ENCODE measurements at places on chromosomes 11 and 22.

DNA sequence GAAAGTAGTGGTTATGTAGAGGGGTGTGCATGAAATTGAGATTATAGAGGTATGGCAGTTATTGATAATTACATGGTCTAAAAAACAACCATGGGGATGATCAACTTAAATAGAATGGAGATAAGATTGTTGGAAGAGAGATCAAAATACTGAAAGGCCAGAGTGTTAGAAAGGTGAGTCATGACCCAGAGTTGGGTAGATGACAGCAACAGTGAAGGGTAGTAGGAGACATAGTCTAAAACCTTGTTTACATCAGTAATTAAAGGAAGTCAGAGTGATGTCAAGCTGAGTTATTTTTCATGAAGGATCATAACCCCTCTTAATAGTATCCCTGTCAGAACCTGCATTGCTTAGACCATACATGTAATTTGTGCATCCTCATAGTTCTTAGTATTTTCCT lies 110.9 kb downstream of the ELP4 start:
- no peak for DNase-seq

DNA sequence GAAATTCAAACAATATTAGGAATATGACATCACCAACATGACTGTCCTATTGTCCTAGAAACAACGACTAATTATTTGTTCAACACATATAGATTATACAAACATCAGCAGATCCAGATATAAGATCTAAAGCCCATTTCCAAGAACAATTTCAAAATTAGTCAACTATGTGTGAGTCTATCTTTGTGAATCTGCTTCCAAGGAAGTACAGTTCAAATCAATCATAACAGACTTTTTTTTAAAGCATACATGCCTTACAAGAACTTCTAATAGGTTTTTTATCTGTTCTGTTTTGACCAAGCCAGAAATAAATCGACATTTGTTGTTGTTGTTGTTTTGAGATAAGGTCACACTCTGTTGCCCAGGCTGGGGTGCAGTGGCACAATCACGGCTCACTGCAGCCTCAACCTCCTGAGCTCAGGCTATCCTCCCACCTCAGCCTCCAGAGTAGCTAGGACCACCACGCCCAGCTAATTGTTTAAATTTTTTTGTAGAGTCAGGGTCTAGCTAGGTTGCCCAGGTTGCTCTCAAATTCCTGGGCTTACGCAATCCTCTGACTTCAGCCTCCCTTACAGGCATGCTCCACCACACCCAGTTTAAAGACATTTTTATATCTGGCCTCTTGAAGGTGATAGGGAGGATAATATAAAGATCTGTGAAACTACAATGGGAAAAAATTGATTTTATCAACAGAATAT lies 54.8 kb downstream of the DENND5A start:
- DNase-seq: no peak

GRCh38 chr11:34189191-34189590 lies 83.8 kb downstream of the NAT10 start:
- no peak for DNase-seq

DNA sequence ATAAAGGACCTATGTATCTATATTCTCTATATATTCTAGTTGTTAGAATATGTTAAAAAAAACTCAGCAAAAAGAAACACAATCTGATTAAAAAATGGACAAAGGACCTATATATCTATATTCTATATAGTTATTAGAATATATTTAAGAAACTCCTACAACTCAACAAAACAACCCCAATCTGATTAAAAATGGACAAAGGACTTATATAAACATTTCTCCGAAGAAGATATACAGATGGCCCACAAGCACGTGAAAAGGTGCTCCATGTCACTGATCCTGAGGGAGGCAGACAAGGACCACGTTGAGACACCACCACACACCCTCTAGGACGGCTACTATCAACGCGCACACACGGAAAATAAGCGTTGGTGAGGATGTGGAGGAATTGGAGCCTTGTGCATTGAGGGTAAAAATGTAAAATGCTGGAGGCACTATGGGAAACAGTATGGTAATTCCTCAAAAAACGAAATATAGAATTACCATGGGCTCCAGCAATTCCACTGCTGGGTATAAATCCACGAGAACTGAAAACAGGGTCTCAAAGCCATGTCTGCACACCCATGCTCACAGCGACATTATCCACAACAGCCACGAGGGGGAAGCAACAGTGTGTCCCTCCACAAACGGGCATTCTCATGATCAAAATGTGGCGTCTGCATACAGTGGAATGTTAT lies 22.7 kb downstream of the YPEL1 start:
- peak; percentile 45 for DNase-seq

DNA sequence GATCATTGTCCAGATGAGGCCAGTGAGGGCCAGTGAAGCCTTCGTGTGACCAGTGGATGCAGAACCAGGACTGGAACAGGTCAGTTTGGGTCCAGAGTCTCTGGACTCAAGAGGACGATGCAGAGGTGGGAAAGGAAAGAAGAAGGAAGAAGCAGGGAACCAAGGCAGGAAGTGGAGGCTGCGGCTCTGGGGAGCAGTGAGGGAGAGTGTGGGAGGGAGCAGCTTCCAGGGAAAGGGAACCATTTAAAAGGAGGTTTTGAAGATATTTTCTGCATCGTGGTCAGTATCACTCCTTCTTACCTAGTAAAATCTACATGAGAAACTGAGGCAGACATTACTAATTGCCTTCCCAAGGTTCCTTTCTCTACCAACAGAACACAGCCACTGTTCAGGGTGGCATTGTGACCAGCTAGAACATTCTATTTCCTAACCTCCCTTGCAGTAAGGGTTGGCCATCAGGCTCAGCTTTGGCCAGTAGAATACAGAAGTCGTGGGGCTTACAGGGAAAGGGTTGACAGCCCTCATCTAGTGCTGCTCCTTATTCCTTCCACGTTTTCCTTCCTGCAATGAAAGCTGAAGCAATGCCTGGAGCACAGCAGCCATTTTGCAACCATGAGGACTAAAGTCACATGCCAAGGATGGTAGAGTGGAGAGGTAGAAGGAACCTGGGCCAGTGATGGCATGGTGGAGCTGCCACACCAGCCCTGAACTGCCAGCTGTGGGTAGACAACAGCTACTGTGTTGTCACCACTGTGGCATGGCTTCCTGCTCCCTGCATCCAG lies 29.1 kb upstream of the LINC01488 start:
- peak; percentile 35 for DNase-seq

GRCh38 chr11:120316880-120317688 lies 8.0 kb upstream of the TLCD5 start:
- DNase-seq: no peak

DNA sequence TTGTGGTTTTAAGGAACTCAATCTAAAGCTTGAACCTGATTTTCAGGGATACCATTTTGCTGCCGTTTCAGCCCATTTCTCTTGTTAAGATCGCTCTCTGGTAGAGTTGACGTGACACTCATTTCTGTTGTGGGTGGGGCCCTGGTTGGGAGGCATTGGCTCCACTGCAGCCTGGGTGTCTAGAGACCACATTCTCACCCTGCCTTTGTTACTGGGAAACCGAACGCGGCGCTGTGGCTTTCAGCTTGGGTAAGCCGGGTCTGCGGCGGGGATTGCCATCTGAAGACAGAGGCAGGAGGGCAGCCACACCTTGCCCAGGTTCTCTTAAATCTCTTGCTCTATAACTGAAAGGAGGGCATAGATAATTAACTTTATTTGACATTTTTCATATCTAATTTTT lies 3.2 kb downstream of the EHF start:
- DNase-seq: no peak

DNA sequence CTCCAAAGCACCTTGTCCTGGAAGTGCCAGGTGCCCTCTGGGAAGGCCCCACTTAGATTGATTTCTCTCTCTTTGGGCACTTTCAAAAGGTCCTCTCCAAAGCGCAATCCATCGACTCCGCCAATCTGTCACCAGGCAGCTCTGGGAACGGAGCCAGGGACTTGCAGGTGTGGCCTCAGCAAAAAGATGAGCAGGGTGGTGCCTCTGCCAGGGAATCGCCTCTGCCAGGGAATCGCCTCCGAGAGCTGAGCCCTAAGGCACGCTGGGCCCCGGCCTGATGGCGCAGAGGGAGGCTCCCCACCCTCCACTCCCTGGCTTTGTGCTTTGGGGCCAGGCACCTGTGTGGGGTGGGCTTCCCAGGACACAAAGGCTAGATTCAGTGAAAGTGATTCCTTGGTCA lies 1391.3 kb downstream of the TBC1D22A start:
- DNase-seq: no peak

- DNase-seq: no peak
Observed at GRCh38 chr11:70944636-70945035, 307.7 kb downstream of the SHANK2 start.

GRCh38 chr11:115760461-115761320 lies 256.5 kb upstream of the CADM1 start:
- DNase-seq: no peak

- DNase-seq: no peak
Observed at GRCh38 chr11:22521226-22521625, 104.4 kb downstream of the FANCF start.

- no peak for DNase-seq
Observed at GRCh38 chr11:110027627-110028371, 65.4 kb upstream of the ZC3H12C start.

GRCh38 chr11:35170503-35170902 lies 31.5 kb downstream of the CD44 start:
- DNase-seq: no peak

- no peak for DNase-seq
Observed at GRCh38 chr22:20231514-20232236, 36.4 kb downstream of the RTN4R start.

DNA sequence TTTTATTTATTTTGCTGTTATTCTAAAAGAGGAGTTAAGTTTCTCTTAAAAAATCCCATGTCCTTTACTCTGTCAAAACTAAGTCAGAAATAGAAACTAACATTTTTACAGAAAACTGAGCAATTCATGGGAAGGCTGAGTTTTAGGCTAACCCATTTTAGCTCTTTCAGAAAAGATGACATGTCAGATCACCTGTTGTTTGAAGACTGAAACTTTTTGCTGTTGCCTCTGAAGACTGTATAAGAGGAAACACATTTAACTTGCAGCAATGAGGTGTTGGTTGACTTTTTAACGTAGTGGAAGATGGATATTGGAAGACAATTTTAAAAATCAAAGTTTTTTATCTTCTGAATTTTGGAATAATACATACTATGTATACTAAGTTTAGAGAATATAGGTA lies 115.4 kb downstream of the METTL15 start:
- no peak for DNase-seq

DNA sequence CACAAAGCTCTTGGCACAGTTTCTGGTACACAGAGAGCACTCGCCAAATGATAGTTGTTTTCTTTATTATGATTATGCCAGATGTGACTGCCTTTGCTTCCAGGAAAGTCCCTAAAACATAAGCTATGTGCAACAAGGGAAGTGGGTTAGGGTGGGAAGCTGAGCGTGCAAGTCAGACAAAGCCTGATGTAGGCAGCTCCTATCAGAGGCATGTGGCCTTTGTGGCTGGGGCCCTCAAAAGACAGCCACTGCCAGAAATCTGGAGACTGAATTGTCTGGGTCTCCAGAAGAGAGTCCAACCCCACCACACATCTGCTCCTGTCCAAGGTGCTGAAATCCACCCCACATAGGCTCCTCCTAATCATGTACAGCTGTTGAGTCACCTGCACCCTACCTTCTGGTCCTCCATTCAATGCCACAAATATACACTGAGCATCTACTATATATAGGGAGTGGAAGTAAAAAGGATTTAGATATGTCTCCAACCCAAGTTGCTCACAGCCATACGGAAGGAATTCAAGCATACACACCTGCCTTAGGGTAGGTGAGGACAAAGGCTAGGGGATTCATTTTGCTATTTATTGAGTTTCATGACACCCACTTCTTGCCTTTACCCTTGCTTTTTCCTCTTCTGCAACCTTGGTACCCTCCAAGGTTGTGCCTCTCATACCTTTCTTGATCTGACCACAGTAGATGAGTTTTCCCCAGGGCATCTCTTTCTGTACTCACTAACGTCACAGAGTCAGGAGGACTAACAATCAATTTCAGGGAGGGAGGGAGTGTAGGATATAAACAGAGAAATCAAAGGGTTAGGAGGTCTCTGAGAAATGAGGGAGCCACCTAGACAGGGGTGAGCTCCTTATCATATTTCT lies 12.4 kb downstream of the SEC14L3 start:
- DNase-seq: peak; percentile 52

- no peak for DNase-seq
Observed at GRCh38 chr22:39174498-39175352, 22.2 kb upstream of the CBX7 start.

GRCh38 chr11:18243783-18244362 lies 4.6 kb downstream of the SAA2 start:
- DNase-seq: peak; percentile 86

- DNase-seq: peak; percentile 76
Observed at GRCh38 chr11:14713496-14714244, 70.1 kb downstream of the PDE3B start.

DNA sequence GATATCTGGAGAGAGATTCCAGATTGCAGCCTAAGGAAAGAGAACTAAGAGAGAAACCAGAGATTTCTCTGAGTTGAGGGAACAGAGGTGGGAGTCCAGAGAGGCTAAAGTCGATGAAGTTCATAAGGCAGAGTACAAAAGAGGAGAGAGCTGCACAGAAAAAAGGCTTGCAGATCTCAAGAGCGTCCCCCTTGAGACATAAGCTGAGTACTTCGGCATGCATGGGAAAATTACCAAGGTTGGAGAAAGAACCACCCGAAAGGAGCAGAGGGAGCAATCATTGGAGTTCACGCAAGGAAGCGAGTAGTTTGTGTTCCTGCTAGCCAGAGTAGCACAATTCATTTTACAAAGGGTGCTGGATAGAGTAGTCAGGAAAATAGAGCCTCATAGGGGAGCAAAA lies 293.5 kb downstream of the TMEM135 start:
- no peak for DNase-seq

DNA sequence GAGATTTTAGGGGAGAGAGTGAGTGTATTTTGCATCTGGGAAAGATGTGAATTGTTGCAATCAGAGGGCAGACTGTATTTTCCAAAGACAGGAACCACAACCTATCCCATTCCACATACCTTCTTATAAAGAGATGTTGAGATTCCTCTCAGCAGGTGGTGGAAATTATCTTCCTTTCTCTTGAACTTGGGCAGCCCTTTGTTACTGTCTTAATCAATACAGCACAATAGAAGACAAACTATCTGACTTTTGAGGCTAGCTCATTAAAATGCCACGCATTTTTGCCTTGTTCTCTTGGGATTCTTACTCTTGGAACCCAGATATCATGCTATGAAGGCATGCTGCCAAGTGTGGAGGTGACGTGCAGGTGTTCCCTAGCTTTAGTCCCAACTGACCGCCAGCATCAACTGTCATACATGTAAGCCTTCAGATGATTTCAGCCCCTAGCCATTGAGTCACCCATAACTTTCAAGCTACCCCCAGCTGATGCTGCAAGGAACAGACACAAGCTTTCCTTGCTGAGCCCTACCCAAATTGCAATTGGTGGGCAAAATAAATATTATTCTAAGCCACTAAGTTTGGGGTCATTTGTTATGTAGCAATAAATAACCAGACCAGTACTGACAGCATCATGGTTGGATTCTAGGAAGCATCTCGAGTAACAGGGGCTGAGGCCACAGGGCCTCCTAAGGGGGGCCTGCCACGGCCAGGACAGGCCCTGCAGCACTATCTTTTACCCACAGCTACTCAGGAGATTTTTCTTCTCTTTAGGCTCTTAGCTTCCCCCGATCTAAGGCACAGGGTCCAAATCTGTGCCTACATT lies 63.0 kb downstream of the RPL27A start:
- no peak for DNase-seq

GRCh38 chr11:86292912-86293616 lies 9.0 kb upstream of the HIKESHI start:
- no peak for DNase-seq

- no peak for DNase-seq
Observed at GRCh38 chr11:30730011-30730410, 143.9 kb upstream of the MPPED2 start.
